Heart right ventricle (tissue), 16 donors: ENCODE measurements at places on chromosomes 7 and 10. TPM values are rescaled to one million over a fixed set of nuclear protein-coding genes. Genes with fewer than 3 reads are reported as not detected.
A peak's percentile ranks its signal among the peaks of the same experiment; 100 is the strongest.

GRCh38 chr10:45470098-45471012 lies 96.3 kb downstream of the ALOX5 start:
- DNase-seq, result no peak

The FOXP2 gene
- 1.6 TPM for total RNA-seq

The CNPY1 gene
- total RNA-seq, result not detected

The FAM221A gene
- 3.0 TPM for total RNA-seq

The TRPV5 gene
- not detected for total RNA-seq

The PRSS37 gene
- total RNA-seq, result not detected

DNA sequence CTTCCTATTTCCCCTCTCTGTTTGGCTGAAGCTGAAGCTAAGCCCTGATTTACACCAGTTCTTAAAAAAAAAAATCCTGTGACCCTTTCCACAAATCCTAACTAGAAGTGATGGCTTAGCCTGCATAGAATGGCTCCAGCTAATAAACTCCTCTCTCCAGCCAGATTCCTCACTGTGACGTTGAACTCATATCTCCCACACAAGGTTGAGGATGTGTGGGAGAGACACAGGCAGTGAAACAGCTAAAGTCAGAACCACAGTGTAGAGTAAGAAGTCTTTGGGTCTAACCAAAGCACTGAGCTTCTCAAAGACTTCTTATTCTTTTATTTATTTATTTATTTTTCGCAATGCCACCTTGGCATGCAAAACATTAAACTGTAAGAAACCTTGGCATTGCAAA lies 268.3 kb downstream of the SNX13 start:
- no peak for DNase-seq

The LGI1 gene
- not detected for total RNA-seq

GRCh38 chr7:134440067-134440466 lies 18.8 kb downstream of the AKR1B1 start:
- peak; percentile 37 for DNase-seq

DNA sequence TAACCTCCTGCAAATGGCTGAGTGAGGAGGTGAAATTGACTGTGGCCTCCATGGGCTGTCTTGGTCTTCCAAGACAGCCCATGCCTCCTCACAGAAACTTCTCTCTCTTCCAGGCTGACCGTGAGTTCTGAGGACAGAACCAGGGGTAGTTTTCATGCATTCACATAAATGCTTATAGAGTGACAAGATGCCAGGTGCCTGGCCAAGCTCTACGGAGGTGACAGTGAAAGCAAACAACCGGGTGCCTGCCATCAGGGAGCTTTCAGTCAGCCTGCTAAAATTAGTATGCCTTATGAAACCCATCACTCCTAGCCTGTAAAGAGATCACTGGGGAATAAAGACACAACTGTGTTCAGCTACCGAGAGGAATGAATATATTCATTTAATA lies 919 bp upstream of the RHOBTB1 start:
- no peak for DNase-seq

The CLCN1 gene
- not detected for total RNA-seq

- no peak for DNase-seq
Measured at GRCh38 chr10:24136070-24136469, 72.9 kb upstream of the KIAA1217 start.

DNA sequence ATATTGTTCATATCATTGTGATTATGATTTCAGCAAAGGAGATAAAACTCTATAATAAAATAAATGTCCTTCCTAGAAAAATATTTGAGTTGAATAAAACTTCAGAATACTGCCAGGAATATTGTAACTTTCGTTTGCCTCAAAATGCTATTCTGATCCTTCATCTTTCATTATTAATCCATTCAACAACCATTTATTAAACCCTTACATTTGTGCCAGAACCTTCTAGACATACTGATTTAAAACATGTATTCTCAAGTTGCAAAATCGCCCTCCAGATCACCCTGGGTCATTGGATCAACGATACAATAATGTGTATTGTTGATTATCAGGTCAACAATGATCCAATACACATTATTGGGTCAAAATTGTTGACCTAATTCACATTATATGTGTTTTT lies 759.8 kb downstream of the CNTNAP2 start:
- no peak for DNase-seq

DNA sequence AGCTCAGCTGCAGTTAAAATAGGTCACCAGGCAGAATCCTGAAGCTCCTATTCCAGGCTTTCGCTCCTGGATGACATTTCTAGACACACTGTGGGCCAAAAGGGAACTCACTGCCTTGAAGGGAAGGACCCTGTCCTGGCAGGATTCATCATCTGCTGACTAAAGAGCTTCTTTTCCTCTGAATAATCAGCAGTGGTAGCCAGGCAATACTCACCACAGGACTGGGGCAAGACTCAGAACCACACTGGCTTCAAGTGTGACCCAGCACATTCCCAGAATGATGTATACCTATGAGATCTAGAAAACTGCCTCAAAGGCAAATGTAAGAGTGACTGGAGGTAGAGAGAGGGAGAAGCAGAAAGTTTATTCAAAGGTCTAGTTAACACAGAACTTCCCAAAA lies 29.5 kb upstream of the EBF3 start:
- no peak for DNase-seq

DNA sequence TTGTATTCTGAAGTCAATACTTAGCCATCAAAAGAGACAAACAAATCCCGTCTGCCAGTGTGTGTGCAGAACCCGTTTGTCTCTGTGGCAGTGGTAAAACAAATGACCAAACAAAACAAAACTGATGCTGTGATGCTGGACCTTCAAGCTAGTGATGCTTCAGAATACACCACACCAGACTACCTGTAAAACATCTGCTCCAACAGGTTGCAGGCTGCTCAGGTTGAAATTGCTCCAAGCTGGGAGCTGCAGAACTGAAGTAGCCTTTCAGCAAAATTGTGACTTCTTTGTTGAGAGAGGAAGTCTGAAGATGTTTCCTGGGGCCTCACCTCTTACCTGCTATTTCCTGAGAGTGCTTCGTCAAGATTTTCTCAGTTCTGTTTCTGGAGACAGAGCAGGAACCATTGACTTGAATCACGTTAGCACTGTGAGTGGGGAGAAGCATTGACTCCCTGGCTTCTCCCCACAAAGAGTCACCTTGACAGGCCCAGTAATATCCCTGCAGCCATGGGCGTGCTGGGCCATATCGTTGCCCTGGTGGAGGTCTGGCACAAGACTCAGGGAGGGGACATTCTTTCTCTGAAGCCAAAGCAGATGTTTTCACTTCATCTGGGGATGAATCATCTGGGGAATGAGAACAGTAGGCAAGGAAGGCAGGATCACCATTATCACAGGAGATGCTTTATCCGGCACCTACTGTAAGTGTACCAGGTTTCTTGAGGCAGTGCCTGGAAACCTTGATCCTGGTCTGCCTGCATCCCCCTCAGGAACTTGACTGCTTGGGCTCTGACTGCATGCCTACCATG lies 80.2 kb downstream of the RBM20 start:
- DNase-seq, result no peak

DNA sequence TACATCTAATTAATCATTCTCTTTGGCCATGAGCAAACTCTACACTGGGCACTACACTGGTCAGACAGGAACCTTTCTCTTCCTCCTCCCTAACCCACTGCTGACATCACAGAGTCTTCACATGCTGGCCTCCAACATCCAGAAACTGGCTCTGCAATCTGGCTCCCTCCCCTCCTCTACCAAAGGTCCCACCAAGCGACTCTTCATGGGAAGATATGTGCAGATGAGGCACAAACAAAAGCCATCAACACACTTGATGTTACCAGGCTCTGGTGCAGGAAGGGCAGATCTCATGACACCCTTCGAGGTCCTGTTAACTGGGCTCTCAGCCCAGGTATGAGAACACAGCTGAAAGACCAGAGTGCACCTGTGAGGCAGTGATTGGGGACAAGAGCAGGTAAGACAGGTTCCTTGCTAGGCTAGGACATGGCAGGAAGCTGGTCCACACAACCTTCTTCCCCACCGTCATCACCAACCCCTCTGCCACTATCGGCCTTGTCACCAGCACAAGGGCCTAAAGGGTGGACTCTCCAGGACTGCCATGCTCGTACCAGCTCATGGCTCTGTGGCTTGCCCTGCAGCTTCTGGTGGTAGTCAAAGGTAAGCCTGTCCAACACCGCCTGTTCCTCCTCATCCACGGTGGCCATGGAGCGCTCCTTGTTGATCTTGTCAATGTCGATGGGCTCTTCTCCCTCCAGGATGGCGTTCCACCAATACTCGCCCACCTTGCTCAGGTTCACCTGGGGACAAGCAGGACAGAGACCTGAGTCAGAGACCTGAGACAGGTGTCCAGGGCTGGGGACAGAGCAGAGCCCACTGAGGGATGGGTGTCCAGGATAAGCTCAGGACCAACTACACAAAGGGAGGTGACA lies 66.6 kb upstream of the CAMK2B start:
- no peak for DNase-seq

DNA sequence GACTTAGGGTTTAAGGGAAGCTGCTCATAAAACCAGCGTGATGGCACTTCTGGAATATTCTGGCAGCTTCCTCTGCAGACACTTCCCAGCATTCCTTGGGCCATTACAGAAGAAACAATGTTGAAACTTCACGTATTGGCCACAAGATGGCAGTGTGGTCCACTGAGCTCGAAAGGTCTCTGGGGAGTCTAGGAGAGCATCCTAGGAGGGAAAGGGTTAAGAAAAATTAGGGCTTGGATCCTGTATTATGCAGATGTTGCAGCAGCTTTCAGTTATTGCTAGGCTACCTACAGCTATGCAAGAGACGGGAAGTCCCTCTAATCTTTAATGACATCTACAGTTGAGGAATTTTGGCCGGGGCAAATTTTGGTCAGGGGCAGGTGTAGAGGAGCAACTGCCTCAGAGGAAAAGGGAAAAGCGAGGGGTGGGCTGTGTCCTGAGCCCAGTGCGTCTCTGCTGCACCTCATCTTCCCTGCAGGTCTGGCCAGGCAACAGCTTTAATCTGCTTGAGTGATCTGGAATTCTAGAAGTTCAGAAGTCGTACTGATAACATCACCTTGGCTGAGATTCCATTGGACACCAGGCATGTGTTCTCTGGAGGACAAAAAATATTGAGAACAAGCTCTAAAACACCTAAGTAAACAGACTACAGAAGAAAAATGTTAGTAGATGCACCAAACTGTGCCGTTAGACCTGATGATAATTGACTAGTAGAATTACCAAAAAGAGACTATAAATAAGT lies 220.8 kb upstream of the PRSS58 start:
- no peak for DNase-seq

DNA sequence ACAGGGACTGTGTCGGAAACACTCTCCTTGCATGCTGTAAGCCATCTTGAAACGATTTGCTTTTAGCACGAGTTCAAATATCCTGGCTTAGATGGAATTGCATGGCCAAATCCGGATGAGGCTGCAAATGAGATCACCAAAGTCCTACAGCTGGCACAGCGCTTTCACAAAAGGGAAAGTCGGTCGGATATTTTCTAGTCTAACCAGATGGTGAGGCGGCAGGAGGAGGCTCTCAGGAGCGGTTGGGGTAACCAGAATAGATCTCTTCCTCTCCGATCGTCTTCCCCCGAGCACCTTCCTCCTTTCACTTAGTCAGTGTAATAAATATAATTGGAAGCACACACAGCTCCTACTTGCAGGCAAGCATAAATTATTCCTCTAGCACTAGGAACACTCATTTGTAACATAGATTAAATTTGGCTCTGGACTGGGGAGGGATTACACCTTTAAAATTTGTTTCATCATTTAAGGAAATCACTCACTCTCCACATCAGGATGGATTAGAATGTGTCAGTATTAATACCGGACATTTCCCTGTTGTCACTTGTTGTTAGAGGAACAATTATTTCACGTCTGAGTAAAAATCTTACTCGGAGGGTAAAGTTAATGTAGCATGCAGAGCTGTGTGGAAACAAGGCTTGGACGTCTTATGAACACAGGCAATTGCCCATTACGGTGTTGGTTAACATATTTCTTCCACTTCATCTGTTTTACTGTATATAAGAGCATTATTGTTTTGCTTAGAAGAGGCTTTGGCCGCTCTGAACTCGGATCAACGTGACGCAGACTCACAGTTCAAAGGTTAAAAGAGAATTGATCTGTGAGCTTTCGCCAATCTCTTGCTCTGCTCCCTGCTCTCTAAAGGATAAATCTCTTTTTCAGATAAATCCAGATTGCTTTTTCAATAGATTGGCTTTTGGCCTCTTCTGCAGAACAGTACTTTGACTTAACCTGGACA lies 857.9 kb downstream of the TYW1 start:
- no peak for DNase-seq

DNA sequence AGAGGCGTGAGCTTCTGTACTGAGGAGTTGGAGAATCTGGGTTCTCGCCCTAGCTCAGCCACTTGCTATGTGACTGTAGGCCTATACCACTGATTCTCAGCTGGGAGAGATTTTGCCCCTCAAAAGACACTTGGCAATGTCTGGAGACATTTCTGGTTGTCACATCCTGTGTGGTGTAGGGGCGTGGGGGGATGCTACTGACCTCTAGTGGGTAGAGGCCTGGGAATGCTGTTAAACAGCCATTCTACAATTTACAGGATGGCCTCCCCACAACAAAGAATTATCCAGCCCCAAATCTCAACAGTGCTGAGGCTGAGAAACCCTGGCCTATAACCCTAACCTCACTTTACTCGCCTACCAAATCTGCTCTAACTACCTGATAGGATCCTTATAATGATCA lies 58.8 kb upstream of the GAD2 start:
- DNase-seq, result no peak

GRCh38 chr10:123158682-123159081 lies 4.5 kb downstream of the BUB3 start:
- DNase-seq, result no peak

The NUTM2D gene
- total RNA-seq, result 5.1 TPM

DNA sequence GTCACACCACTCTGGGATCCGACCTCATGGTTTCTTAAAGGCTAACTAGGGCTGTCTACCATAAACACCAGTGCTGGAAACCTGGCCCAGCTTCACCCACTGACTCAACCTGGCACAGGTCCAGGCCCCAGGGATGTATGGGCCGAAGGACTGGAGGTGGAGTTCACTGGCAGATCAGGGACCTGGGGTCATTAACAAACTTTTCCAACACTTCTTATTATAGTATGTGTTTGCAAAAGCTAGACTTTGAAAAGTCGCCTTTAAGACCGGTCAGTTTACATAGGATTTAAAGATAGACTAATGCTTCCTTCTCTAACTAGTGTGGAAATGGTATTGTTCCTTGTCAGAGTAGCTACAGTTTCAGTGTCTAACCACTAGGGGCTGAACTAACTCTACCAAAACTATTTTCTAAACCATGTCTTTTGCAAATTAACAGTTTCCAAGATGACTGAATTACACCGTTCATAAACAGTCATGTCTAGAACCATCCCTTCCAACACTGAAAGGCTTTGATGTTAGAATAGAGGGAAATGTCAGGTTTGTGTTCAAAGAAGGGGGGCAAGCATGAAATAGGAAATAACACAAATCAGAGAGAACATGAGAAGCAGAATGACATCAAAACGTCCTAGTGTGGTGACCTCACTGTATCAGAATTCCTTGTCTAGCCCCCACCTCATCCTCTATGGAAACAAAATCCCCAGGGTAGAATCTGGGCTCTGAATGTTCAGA lies 29.7 kb downstream of the STN1 start:
- peak; percentile 64 for DNase-seq

The ATRNL1 gene
- 9.2 TPM for total RNA-seq

The OPN4 gene
- total RNA-seq, result not detected

GRCh38 chr7:66267249-66267648 lies 62.1 kb downstream of the TPST1 start:
- peak; percentile 16 for DNase-seq
